Adrenal gland (tissue), 19 donors: ENCODE measurements at places on chromosomes 4 and X. TPM values are rescaled to one million over a fixed set of nuclear protein-coding genes. Genes with fewer than 3 reads are reported as not detected.

- no peaks in the 10 kb centered on the region for H3K36me3 ChIP-seq
- DNase-seq: no peak
- no peaks in the 10 kb centered on the region for H3K27me3 ChIP-seq
- no peak overlapping the region for H3K4me3 ChIP-seq
- H3K27ac ChIP-seq: no peak overlapping the region
Observed at GRCh38 chrX:150690126-150690525, 3.1 kb upstream of the MTMR1 start.

The ADD1 gene
- 338 TPM for polyA plus RNA-seq

DNA sequence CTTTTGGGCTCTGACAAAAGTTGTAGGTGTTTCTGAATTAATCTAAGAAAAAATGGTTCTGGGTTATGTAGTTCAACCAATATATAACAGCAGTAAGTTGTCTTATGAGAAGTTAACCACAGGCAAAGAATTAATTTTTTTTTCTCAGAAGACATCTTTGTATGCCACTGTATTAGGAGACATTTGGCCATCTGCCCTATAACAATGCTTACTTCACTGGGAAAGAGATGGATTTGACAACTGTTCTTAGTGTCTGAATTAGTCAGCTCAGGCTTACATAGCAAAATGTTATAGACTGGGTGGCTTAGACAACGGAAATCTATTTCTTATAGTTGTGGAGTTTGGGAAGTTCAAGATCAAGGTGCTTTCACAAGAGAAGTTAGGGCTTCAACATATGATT lies 508.1 kb downstream of the STIM2 start:
- no peak overlapping the region for H3K4me3 ChIP-seq
- no peaks in the 10 kb centered on the region for H3K36me3 ChIP-seq

The SORBS2 gene
- 186 TPM for polyA plus RNA-seq

DNA sequence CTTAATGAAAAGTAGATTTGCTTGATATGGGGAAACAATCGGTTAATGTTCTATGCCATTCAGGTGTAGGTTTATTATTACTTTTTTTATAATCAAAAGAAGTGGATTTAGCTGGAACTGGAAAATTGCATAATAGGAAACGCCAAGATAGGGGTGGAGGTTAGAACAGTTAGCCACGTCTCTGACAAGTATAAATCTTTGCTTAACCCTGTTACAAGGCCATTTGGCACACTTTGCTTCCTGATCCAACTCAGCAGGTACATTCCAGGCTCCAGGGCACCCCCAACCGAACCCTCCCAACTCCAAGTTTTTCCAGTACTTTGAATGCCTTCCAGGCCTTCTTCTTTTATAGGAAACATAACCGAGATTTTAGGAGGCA lies 50.6 kb upstream of the ACSL4 start:
- no peaks in the 10 kb centered on the region for H3K36me3 ChIP-seq
- H3K27ac ChIP-seq: peak overlapping the region; percentile 45
- DNase-seq: peak; percentile 44
- H3K4me3 ChIP-seq: no peak overlapping the region

DNA sequence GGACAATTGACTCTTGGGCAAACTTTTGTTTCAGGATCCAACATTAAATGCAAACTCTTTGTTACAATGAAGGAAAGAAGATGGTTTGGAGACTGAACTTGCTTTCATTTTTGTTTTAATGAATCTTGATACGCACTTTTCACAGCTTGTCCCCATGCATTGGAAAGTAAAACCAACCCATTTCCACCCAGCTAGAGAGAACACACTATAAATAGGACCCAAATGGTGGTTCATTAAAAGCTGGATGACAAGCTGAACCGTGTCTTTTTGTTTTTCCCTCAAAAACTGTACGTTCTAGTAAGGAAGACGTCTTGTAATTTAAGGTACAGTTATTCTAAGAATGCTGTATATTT lies 95.3 kb upstream of the EGFL6 start:
- H3K4me1 ChIP-seq: no peaks in the 10 kb centered on the region
- H3K27me3 ChIP-seq: peaks cover 8% of the 10 kb centered on the region
- H3K4me3 ChIP-seq: no peak overlapping the region
- DNase-seq: no peak

- H3K4me3 ChIP-seq: no peak overlapping the region
- H3K27ac ChIP-seq: no peak overlapping the region
- no peaks in the 10 kb centered on the region for H3K36me3 ChIP-seq
Observed at GRCh38 chr4:46974891-46975543, 18.4 kb downstream of the GABRA4 start.

DNA sequence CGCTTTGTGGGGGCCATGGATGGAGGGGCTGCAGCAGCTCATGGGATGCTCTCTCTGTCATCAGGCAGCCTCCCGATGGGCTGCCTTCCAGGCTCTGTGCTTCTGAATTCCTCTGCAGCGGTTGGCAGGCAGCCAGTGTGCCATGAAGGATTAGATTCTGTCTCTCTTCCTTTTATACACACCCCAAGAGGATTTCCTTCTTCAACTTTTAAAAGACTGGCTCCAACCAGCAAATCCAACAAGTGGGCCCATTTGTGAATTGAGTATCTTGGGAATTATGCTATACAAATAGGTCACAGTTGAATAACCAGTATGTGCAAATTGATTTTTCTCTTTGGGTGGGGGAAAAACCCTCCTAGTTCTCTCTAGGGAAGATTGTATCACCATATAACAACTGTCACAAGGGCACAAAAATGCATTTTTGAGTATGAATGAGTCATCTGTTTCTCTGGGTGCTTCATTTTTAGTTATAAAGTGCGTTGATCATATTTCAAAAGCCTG lies 96.8 kb upstream of the FAT1 start:
- H3K27ac ChIP-seq: no peak overlapping the region
- no peaks in the 10 kb centered on the region for H3K27me3 ChIP-seq
- no peaks in the 10 kb centered on the region for H3K4me1 ChIP-seq
- no peaks in the 10 kb centered on the region for H3K36me3 ChIP-seq
- DNase-seq: peak; percentile 56
- H3K4me3 ChIP-seq: no peak overlapping the region

The TRO gene
- polyA plus RNA-seq: 6.6 TPM

The SPINK2 gene
- not detected for polyA plus RNA-seq

DNA sequence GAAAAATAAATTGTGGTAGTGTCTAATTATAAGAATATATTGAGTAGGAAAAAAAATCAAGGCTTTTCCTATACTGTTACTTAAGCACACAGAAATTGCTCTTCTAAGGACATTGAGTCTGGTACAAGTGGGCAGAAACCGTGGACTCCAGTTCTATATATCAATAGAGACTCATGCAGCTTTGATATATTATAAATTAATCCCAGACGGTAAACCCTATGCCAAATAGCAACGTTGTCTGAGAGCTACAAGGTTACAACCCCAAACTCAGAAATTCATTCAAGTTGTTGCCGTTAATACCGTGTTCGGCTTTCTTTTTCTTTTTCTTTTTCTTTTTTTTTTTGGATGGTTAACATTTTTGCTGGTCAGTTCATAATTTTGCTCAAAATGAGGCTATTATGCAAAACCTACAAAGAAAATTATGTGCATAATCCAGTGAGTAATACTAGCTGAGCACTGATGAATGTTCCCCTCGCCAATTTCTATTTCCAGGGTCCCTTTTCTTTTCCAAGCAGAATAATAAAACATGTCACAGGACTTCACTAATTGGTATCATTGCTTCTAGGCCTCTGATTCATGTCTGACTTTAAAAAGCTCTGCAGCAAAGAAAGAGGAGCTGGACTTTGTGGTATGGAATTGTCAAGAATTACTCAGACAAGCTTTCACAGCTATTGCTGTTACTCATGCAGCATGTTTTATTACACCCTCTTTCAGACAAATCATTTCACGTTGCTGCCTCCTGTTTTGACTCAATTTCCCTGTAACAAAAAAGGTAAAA lies 737.7 kb downstream of the NLGN4X start:
- H3K27ac ChIP-seq: no peak overlapping the region
- DNase-seq: no peak
- H3K27me3 ChIP-seq: no peaks in the 10 kb centered on the region
- H3K4me1 ChIP-seq: no peaks in the 10 kb centered on the region
- no peak overlapping the region for H3K4me3 ChIP-seq

- H3K27me3 ChIP-seq: no peaks in the 10 kb centered on the region
- H3K36me3 ChIP-seq: no peaks in the 10 kb centered on the region
- H3K4me3 ChIP-seq: no peak overlapping the region
- peak; percentile 66 for DNase-seq
- H3K27ac ChIP-seq: peak overlapping the region; percentile 75
- H3K4me1 ChIP-seq: peaks cover 55% of the 10 kb centered on the region
Observed at GRCh38 chr4:87054900-87055299, 120.1 kb downstream of the AFF1 start.

The FGF5 gene
- not detected for polyA plus RNA-seq

GRCh38 chr4:515251-515650 lies 16.2 kb downstream of the PIGG start:
- DNase-seq: no peak
- no peaks in the 10 kb centered on the region for H3K36me3 ChIP-seq
- no peak overlapping the region for H3K4me3 ChIP-seq
- H3K27ac ChIP-seq: no peak overlapping the region
- no peaks in the 10 kb centered on the region for H3K4me1 ChIP-seq

The ZCCHC12 gene
- 1.8 TPM for polyA plus RNA-seq
